ENCODE measurements at places on chromosomes 2 and 18.

- DNase-seq: no peak
These were observed 38.3 kb upstream of the PTPN4 start for GRCh38 chr2:119721462-119721861.

GRCh38 chr2:144126302-144126701 is 393.6 kb downstream of the ZEB2 start:
- no peak for DNase-seq

DNA sequence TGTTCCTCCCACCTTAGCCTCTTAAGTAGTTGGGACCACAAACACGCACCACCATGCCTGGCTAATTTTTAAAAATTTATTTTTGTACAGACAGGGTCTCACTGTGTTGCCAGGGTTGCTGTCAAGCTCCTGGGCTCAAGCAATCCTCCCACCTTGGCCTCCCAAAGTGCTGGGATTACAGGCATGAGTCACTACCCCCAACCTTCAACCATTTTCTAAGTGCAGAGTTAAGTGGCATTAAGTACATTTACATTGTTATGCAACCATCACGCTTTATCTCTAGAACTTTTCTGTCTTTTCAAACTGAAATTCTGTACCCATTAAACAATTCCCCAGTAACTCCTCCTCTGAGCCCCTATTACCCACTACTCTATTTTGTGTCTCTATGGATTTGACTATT is 45.9 kb upstream of the AFF3 start:
- no peak for DNase-seq

GRCh38 chr2:200962811-200963123 is 693 bp downstream of the ORC2 start:
- no peak for DNase-seq

DNA sequence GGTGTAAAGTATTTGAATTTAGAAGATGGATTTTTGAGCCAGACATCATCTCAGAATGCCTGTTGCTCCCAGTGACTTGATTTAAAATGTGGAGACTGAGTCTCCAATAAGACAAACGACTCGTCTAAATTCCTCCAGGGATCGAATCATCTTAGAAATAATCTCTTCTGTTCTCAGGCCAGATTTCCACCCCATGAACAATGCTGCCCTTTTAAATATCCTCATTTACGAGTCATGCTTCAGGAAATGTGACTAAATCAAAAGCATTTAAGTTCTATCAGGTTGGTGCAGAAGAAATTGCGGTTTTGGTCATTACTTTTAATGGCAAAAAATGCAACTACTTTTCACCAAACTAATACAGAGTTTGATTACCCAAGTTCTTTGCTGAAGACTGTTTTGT is 684.6 kb upstream of the SOX11 start:
- no peak for DNase-seq

- no peak for DNase-seq
These were observed 91.3 kb downstream of the DPP4 start for GRCh38 chr2:161982548-161983330.

Measured in suppressor macrophage (primary cell).